ENCODE measurements at places on chromosomes 7 and 10. TPM values are rescaled to one million over a fixed set of nuclear protein-coding genes. Genes with fewer than 3 reads are reported as not detected.
A peak's percentile ranks its signal among the peaks of the same experiment; 100 is the strongest.

Gene BLNK
- not detected for polyA plus RNA-seq

Gene CEP55
- polyA plus RNA-seq = 11.3 TPM

Gene VGF
- polyA plus RNA-seq = 54.3 TPM

Gene IFRD1
- 31.0 TPM for polyA plus RNA-seq

Gene RSPH10B2
- 0.10 TPM for polyA plus RNA-seq

Gene PRLHR
- 0.03 TPM for polyA plus RNA-seq

Gene KLF6
- 148 TPM for polyA plus RNA-seq

Gene SUFU
- 4.6 TPM for polyA plus RNA-seq

Gene PTPRN2
- 3.9 TPM for polyA plus RNA-seq

Gene FOXI2
- not detected for polyA plus RNA-seq

Gene AKR1E2
- 6.9 TPM for polyA plus RNA-seq

- peak; percentile 35 for DNase-seq
Observed at GRCh38 chr7:101744588-101744987, 72.8 kb upstream of the CUX1 start.

DNA sequence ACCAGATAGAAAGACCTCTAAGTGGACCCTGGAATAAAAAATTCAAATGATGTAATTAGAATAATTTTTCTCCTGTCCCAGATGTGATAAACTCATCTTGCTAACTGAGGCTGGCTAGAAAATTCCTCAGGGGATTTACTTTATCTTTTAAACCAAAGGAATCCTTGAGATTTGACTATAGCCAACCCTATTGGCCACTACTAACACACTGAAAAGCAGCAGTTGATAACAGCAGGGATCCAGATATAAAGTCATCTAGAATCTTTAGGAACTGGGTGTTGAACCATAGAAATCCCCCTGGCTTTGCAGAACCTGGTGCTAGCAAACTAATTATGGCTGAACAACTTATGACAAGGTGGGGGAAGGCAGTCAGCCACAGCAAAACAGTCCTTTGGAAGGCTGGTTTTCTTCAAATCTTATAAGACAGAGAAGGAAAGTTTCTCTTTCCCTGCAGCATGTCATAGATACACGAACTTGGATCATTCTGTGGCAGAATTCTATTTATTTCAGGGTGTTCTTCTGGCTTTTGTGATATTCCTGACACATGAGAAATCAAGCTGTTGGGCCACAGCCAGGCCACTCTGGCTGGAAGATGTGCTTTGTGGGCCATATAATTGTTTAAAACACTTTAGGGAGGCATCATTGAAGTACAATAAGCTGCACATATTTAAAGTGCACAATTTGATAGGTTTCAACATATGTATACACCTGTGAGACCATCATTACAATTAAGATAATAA lies 643.6 kb downstream of the SORCS3 start:
- DNase-seq = no peak

- DNase-seq = no peak
Observed at GRCh38 chr10:46308666-46309450, 22.1 kb downstream of the ANTXRL start.

- DNase-seq = no peak
Observed at GRCh38 chr10:79045566-79046175, 23.1 kb upstream of the ZMIZ1 start.

- no peak for DNase-seq
Observed at GRCh38 chr7:72099784-72100183, 312.4 kb downstream of the CALN1 start.

DNA sequence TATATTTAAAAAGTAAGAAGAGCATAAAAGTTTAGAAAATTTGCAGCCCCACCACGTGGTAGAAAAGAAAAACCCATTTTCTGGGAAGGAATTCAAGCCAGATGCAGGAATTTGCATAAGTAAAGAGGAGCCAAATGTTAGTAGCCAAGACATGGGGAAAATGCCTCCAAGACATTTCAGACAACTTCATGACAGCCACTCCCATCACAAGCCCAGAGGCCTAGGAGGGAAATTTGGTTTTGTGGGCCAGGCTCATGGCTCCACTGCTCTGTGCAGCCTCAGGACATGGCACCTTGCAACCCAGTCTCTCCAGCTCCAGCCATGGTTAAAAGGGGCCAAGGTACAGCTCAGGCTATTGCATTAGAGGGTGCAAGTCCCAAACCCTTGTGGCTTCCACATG lies 411.9 kb downstream of the THSD7A start:
- DNase-seq = no peak

- no peak for DNase-seq
Observed at GRCh38 chr10:5632446-5632845, 33.9 kb downstream of the ASB13 start.

All from SK-N-SH (cell line).